NCI-H526 (cell line): ENCODE measurements at places on chromosomes 3 and 15.
A peak's percentile ranks its signal among the peaks of the same experiment; 100 is the strongest.

GRCh38 chr3:54891540-54891897 is 36.3 kb downstream of the LRTM1 start:
- peak; percentile 16 for DNase-seq

DNA sequence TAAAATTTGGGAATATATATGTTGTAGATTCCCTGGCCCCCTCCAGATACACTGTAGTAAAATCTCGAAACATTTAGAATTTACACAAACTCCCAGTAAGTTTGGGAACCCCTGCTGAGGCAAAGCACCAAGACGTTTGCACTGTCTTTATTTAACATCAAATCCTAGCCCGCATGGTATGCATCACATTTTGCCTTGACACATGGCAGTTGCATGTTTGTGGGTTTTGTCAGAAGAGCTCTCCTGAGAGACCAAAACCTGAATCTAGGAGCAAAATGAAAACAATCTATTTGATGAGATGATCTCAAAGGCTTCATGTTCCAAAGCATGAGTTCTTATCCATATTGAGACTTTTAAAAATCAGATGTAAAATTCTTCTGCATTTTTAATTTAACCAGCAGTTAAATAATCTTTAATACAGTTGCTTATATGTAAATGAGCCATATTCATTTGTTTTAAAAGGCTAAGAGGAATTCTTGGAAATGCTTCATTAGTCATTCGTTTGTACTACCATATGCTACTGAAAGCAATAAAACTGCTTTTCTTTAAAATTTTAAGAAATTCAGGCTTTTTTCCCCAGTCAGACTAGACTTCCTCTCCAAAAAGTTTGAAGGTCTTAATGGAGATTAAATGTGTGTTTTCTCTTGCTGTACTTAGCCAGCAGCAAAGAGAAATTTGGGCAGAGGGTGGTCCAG is 105.2 kb upstream of the BOC start:
- no peak for DNase-seq

- no peak for DNase-seq
These were observed 168.7 kb downstream of the TMEM108 start for GRCh38 chr3:133206921-133207320.

DNA sequence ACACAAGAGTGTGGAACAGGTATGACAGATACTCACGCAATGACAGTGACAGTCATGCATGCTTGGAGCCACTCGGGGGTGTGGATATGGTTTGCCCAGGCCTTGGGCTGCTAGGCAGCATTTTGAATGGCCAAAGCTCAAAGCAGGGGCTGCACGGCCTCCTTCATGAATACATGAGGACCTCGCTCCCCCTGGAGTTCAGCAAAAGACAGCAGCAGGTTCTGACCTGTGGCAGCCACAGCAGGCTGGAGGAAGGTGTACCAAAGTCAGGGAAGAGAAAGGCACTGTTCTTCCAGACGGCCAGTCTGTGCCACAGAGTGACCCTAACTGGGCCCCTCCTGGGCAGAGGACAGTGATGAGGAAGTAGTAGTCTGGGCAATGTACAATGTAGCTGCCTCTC is 88.2 kb upstream of the C2CD4B start:
- DNase-seq: peak; percentile 15

DNA sequence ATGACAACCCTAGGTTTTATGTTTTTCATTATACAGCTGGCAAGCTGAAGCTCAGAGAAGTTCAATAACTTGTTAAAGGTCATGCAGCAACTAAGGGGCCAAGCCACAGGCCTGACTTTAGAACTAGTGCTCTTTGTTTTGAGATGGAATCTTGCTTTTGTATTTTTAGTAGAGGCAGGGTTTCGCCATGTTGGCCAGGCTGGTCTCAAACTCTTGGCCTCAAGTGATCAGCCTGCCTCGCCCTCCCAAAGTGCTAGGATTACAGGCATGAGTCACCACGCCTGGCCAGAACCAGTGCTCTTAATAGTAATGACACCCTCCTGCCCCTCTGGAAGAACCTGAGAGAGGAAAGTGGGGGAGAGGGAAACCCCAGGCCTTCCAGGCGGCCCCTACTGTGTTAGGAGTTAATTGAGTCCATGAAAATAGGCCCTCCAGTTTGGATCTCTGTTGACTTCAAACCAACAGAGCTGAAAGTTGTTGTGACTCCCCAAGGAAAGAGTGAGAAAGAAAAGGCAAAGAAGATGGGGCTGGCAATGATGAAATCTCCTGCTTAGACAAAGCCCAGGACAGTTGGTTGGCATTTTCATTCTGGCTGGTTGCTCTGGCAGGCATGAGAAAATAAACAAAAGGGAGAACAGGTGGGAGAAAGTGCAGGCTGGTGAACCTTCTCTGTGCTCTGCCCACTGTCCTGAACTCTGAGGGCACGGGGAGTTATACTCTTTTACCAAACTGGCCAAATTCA is 3.6 kb upstream of the PRRT3 start:
- no peak for DNase-seq

DNA sequence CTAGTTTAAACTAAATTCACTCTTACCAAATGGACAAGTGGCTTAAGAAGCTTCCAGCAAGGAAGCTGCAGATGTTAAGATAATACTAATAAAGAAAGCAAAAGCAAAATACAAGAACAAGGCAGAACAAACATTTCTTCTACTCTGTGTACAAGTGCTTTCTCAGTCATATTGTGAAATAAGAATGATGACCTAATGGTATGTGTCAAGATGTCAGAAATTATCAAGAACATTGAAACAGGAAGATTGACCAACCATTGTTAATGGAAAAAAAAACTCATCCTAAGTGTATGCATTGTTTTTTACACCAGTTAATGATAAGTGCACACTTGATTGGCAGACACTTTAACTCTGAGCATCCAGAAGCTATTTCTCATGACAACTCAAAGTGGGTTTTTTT is 65.4 kb upstream of the P2RY1 start:
- no peak for DNase-seq

DNA sequence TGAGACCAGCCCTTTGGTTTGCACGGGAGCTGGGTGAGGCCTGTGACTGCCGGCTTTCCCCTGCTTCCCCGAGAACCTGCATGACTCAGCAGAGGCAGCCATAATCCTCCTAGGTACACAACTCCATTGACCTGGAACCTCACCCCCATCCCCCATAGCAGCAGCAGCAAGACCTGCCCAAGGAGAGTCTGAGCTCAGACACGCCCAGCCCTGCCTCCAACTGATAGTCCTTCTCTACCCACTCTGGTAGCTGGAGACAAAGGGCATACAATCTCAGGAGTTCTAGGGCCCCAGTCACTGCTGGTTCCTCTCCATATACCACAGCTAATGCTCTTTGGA is 141.0 kb upstream of the ARHGEF26 start:
- no peak for DNase-seq

DNA sequence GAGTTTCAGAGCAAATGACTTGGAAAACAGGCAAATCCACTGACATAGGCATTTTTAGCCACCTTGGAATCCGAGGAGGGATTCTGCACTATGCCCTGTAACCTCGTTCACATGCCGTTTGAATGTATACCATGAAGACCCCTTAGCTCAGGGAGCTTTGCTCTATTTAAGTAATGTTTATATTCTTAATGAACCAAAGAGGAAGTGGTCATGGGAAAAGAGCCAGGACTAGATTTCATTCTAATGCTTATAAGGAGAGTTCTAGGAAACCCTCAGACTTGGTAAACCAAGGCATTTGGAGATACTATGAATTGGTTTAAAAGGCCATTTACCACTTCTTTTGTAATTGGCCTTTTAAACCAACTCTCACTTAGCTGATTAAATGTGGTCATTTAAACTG is 178.9 kb downstream of the IGF1R start:
- DNase-seq: no peak

- peak; percentile 19 for DNase-seq
These were observed 50.3 kb downstream of the SYNPR start for GRCh38 chr3:63328365-63328764.

GRCh38 chr3:110070161-110070916 is 733.0 kb upstream of the DPPA4 start:
- DNase-seq: no peak

- no peak for DNase-seq
These were observed 149.6 kb downstream of the MAGI1 start for GRCh38 chr3:65888980-65889706.

DNA sequence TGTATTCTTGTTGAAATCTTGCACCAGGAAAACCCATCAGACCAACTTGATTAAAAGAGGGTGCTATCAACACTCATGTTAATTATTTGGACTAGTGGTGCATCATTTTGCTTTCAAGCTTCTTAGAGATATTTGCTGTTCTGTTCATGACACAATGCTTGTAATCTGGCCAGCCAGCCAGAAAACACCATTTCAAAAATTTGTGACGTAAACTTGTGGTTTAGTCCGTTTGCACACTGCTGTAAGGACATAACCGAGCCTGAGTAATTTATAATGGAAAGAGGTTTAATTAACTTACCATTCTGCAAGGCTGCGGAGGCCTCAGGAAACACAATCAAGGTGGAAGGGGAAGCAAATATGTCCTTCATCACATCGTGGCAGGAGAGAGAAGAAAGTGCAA is 374.3 kb upstream of the TGFBR2 start:
- DNase-seq: no peak

DNA sequence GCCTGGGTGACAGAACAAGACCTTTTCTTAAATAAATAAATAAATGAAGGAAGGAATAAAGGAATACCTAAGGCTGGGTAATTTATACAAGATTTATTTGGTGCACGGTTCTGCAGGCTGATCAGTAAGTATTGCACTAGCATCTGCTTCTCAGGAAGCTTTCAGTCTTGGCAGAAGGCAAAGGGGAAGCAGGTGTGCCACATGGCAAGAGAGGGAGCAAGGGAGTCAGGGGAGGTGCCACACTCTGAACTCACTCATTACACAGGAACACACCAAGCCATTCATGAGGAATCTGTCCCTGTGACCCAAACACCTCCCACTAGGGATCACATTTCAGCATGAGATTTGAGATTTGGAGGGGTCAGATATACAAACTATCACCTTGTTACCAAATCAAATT is 56.4 kb downstream of the PRKCI start:
- no peak for DNase-seq

GRCh38 chr3:160661660-160662059 is 15.3 kb upstream of the ARL14 start:
- DNase-seq: no peak

DNA sequence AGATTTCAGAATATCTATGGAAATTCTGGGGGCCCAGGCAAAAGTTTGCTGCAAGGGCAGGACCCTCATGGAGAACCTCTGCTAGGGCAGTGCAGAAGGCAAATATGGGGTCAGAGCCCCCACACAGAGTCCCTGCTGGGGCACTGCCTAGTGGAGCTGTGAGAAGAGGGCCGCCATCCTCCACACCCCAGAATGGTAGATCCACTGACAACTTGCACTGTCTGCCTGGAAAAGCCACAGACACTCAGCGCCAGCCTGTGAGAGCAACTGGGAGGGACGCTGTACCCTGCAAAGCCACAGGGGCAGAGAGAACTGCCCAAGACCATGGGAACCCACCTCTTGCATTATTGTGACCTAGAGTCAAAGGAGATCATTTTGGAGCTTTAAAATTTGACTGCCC is 13.8 kb downstream of the CCNDBP1 start:
- no peak for DNase-seq
